Bronchial epithelial cell (primary cell): ENCODE measurements at places on chromosomes 2 and 18.
A peak's percentile ranks its signal among the peaks of the same experiment; 100 is the strongest.

- no peak for DNase-seq
These were observed 138.4 kb upstream of the HDAC4 start for GRCh38 chr2:239539083-239539775.

DNA sequence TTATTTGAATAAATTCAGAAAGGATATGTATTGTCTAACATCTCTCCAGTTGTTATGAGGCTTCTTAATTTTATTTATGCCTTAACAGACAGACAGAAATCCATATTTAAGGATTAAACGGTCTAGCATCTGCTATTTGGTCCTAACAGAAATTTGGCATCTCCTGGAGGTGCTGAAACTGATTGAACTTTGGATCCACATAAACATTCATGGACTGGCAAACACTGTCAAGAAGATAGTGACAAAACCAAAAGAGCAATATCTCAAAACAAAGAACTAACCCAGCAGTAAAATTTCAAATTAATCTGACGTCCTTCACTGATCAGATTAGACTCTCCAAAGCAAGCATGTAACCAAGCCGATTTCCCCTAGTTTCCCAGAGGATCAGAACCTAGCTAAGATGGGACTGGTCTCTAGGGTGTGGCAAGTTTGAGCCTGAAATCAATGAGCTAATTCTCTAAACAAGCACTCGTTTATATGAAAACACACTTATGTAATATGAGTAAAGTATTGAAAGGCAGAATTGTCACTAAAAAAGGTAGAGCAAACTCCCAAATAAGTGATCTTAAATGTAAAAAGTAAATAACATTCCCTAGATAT is 139.5 kb downstream of the NOL4 start:
- DNase-seq, result no peak

- DNase-seq, result no peak
These were observed 24.5 kb downstream of the DYNC2LI1 start for GRCh38 chr2:43798300-43798699.

- no peak for DNase-seq
These were observed 2.9 kb downstream of the TBR1 start for GRCh38 chr2:161418715-161419637.

DNA sequence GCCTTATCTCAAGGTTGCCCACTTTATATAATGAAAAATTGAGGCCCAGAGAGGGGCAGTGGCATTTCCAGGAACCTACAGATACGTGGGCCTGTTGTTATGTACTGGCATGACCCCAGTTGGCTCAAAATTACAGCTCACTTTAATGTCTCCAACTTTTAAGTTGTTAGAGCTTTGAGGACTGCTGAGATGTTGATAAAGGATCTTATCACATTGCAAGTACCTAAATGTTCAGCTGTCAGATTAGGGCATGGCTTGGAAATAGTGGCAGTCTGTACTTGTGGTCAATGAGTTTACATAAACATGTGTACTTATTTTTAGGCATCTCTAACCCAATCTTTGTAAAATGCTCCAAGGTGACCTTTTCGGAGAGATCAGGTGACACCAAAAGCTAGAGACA is 14.6 kb downstream of the SLC4A5 start:
- DNase-seq, result no peak

DNA sequence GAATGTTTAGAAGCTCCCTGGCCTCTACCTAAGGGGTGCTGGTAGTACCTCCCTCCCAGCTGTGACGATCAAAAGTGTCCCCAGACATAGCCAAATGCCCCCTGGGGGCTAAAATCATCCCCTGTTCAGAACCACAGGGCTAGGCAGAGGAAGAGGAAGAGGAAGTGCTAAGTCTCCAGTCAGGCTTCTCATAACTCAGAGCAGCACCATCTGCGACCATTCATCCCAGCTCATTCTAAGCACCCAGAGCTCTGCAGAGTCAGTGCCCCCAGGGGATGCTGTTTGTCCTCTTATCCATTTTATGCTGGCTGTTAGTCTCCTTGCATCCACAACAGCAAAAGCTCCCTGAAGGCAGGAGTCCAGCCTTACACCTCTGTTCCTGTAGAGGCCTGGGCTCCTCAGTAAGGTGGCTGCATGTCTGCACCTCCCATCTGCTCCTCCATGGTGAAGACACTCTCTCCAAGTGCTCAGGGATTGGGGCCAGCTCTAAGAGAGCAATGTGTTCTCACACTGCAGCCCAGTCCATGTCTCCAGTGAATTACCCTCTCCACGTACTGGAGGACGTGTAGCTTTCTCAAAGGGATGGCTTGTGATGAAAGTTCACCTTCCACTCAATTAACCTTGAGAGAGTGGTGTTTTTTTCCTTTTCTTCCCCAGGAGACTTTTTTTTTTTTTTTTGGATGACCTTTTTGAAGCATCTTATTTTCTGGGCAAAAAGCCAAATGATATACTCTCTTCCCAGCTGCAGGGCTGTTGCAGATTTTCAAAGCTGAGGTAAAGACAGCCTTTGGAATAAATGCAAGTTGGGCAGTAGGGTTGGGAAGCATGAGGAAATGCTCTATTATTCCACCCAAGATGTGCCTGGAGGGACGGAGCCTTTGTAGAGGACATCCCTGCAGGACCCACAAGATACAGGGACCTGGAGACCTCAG is 158.9 kb upstream of the SLC14A2 start:
- DNase-seq, result no peak

DNA sequence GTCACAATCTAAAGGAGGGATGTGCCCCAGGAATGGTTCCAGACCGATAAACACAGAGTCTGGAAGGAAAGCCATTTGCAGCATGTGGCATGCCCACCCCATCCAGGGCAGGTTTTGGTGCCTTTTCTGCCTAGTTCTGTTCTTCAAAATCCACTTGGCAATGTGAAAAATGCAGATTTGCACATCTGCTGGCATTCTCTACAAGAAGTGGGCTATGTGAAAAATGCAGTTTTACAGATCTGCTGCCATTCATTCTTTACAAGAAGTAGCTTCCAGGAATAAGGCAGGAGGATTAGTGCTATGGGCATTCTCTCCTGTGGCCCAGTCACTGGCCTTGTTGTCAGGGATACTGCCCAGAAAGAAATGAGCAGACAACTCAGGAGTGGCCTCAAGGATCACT is 68.1 kb downstream of the C1D start:
- no peak for DNase-seq

DNA sequence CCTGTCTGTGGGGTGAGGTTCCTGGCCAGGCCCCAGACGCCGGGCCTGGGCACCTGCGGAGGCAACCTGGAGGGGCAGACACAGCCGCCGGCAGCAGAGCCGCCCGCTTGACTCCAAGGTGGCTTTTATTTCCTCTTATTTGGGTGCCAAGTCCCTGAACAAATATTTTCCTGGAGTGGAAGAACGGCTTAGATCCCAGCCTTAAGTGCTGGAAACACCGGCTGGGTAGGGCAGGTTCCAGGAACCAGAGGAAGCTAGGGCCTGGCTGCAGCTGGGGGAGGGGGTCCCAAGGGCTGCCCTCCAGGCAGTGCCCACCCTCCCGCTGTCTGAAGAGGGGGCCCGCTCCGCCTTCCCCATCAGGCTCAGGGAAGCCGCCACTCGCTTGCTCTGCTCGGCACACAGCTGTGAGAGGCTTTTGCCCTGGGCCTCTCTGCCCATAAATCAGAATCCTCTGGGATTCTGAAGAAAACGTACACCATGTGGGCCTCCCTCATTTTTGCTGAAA is 28.2 kb downstream of the SDC1 start:
- DNase-seq, result no peak

- peak; percentile 37 for DNase-seq
These were observed 70.2 kb downstream of the TMEM163 start for GRCh38 chr2:134648586-134648985.

DNA sequence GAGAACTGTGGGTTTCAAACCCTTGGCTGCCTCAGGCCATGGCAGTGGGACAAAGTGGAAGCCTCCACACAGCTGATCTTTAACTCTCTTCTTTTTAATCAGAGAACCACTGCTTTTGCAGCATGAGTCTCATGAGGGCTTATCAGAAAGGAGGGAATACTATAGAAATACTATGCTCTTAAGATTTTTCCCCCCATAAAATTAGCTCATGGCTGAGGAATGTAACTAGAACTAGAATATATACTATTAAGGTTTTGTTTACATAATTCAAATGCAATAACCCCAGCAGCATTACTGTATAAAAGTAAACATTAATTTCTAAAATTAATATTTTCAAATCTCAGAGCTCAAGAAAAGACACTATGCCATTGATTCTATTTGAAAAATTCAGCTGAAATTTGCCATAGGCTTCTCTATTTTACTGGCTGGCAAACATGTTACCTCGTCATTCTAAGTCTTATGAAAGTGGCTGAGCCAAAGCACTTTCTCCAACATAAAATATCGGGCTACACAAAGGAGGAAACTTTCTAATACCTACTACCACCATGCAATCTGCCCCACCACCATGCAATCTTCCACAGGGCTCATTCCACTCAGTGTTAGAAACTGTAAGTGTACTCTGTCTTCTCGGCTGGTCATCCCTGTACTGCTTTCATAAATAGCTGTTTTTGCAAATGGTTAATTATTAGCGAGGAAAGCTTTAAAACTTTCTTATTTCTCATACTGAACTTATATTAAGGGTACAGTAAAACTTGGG is 42.5 kb downstream of the WDR35 start:
- no peak for DNase-seq

- DNase-seq, result no peak
These were observed 1700.5 kb upstream of the TMEFF2 start for GRCh38 chr2:193895226-193895625.

DNA sequence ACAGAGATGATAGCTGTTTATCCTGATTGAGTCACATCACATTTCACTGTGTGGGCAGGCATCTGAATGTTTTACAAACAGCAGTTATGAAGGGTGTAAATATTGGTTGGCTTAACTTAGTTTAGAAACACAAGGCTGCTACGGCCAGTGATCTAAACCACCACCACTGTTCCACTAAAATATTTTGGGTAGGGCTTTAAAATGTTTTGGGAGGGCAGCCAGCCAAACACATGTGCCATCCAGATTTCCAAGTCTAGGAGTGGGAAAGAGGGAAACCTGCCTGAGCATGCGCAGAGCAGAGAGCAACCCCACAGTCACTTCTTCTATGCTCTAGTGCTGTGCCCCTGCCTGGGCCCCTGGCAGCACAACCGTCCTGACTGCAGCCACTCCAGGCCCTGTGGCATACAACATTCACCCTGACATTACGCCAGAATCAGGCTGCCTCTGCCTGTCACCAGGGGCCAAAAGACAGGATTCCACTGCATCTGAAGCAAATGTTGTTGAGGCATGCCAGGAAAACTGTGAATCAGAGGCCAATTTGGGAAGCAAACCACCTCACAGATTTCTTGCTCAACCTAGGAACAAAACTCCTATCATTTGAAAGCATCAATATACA is 74.8 kb upstream of the COL5A2 start:
- DNase-seq, result peak; percentile 94

DNA sequence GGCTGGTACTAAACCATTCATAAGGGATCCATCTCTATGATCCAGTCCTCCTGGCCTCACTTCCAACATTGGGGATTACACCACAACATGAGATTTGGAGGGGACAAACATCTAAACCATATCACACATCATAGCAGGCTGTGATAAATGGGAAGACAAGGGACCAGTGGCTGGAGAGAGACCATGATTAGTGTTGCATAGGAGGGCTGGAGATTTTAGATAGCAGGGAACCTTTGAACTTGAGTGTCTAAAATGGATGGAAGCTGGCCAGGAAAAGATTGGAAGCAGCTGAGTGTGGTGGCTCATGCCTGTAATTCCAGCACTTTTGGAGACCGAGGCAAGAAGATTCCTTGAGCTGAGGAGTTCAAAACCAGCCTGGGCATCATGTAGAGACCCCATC is 12.4 kb upstream of the SCG2 start:
- no peak for DNase-seq

DNA sequence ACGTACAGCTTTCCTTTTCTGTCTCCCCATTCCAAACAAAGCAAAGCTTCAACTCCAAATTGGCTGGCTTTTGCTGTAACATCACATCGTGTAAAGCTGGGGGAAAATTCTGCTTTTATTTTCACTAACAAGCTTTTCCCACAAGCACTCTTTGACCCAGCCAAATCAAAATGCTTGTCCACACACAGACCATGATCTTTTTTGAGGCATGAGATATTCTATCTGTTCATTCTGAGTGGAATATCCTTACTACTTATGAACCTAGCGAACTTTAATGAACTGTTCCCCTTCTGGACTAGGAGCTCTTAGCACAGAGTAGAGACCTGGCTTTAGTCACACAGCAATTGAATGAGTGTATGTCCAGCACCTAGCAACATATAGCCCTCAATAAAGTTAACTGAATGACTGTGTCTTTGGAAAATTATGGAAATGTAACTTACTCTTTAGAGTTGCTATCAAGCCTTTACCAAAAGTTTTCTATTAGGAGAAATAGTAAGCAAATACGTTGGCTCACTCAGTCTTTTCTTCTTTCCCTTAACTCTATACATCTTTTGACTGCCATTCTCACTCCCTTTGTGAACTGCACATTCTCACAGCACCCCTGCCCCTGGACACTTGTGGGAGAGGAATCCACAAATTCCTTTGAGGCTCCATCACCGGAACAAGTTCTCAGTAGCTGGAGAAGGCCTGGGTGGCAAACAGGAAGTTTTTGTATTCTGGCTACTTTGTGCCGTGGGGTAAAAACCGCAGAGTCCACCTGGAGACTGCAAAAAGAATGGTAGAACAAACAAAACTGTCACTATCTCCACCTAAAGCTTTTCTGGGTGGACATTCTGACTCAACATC is 1.3 kb upstream of the UBE2E3 start:
- peak; percentile 58 for DNase-seq

DNA sequence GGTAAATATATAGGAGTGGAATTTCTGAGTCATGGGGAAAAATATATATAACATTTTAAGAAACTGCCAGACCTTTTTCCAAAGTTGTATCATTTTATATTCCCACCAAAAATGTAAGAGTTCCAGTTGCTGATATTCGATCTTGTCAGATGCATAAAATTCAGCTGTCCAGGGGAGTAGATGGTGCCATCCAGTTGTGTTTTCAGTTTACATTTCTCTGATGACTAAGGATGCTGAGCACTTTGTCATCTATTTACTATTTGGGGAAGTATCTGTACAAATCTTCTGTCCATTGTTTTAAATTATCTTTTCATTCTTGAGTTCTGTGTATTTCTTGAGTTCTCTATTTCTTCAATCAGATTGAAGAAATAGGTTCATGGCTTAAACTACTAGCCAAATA is 126.1 kb downstream of the RTN4 start:
- peak; percentile 21 for DNase-seq

GRCh38 chr18:45448871-45449270 is 166.4 kb upstream of the SLC14A2 start:
- DNase-seq, result no peak

DNA sequence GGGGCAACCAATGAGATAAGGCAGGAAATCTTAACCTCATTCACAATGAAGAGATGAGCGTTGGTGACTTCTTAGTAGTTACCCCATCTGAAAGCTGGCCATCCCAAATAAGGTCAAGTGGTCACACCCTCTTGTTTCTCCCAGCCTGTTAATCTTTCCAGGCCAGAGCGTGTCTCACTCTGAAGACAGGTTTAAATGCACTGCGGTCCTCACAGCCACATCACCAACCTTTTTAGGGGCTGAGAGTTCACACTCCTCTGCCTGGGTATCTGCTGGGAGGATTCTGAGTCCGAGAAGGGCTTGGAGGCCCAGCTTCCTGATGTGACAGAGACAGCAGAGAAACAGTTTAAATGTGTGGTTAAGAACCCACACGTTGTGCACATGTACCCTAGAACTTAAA is 13.3 kb upstream of the CNGA3 start:
- no peak for DNase-seq

- DNase-seq, result no peak
These were observed 246.0 kb upstream of the LYPD1 start for GRCh38 chr2:132915812-132916549.

GRCh38 chr2:240638512-240639160 is 13.4 kb downstream of the GPR35 start:
- DNase-seq, result no peak
